ENCODE measurements at places on chromosomes 4 and X.

- no peak for DNase-seq
These were observed 22.0 kb upstream of the STK26 start for GRCh38 chrX:132001127-132001526.

GRCh38 chr4:5474756-5475155 lies 233.6 kb downstream of the EVC2 start:
- no peak for DNase-seq

- DNase-seq: no peak
These were observed 128.6 kb downstream of the ARHGAP6 start for GRCh38 chrX:11537141-11537540.

- DNase-seq: no peak
These were observed 73.5 kb downstream of the PRSS12 start for GRCh38 chr4:118279328-118279727.

DNA sequence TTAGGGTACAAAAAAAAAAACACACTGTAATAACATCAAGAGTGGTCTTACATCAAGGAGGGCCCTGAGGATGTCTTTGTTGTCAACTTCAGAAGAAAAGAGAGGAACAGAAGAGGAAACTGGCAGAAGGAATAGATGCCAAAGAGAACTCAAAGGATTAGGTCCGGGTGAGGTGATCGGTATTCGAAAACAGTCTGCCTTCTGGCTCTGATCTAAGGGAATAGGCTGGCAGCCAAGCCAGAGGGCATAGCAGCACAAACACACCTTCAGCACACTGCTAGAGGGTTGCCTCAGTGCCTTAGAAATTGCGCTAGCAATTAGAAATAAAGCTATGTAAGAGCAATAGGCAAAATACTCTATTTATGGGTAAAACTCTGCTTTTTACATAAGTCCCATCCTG lies 91.4 kb upstream of the TTC29 start:
- DNase-seq: no peak

DNA sequence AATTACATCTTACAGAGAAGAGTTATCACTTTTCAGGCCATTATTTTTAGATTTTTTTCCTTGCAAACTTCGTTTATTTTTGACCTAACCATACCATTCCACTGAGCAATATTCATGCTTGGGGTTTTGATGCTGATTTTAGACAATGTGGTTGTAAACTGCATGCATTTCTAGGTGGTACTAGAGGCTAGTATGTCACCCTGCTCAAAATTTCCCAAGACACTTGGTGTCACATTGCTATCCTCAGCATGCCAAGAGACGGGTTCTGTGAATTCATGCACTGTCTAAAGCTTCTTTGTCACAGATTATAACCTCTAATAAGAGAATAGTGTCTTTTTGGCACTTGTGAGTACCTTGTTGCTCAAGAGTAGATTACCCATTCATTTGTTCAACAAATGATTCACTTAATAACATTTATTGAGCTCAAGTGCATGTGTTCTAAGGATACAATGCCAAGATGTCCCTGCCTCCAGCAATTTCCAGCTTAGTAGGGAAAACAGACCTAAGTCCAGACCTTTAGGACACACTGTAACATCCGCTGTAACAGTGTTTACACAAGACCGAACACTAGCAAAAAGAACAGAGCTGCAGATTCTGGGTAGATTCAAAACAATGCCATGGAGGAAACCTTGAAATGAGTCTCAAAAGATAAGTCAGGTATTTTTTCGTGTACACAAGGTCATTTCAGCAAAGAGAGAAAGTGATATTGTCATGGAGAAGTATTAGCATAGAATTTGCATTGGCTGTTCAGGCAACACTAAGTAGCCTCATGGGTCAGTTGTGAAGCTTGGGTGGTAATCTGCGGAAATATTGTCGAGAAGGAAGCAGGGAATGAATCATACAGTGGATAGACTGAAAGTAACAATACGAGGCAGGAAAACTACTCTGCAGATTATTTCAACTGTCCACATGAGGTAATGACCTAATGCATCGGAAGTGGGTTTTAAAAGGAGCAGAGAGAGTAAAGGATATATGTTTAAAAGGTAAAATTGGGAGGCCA lies 515.1 kb upstream of the ZFP42 start:
- DNase-seq: no peak

DNA sequence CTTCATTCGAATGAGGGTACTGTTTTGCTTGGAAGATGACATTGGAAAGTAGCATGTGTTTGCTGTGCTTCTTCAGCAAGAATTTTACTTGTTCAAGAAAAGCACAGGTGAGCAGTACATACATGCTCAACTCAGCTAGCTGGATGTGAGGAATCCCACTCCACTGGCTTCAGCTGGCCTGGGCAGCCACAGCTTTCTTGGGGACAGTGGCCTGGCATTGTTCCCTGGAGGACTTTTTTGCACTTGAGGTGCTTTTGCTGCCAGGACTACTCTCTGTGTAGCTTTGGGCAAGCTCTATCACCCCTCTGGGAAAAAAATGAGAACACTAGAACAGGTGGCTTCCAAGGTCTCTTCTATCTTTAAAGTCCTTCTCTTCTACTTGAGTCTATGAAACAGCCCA lies 184.3 kb downstream of the LDB2 start:
- DNase-seq: no peak

DNA sequence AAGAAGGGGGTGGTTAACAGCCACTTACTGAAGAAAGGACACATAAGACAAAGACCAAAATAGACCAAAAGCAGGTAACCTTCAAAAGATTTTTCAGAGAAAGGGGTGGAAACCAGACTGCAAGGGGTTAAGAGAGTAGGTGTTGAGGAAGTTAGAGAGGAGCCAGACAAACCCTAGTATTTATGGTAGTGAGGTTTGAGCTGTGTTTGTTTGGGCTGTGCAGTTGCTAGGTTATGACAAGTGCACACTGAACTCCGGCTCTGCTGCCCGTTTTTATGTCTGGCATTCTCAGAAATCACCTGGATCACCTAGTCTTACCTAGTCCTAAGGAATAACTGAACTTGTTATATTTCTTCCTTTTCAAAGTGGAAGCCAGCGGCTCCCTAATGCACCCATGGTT lies 22.9 kb upstream of the G3BP2 start:
- DNase-seq: no peak

GRCh38 chr4:158885564-158885963 lies 116.7 kb downstream of the FNIP2 start:
- no peak for DNase-seq

GRCh38 chr4:109065006-109065405 lies 237.5 kb downstream of the COL25A1 start:
- DNase-seq: no peak

- no peak for DNase-seq
These were observed 244.3 kb upstream of the DCAF8L1 start for GRCh38 chrX:28225513-28225912.

- no peak for DNase-seq
These were observed 2.9 kb downstream of the MSANTD1 start for GRCh38 chr4:3251691-3252479.

Data from NCI-H446 (cell line).